ENCODE measurements at places on chromosomes 12 and 14.

DNA sequence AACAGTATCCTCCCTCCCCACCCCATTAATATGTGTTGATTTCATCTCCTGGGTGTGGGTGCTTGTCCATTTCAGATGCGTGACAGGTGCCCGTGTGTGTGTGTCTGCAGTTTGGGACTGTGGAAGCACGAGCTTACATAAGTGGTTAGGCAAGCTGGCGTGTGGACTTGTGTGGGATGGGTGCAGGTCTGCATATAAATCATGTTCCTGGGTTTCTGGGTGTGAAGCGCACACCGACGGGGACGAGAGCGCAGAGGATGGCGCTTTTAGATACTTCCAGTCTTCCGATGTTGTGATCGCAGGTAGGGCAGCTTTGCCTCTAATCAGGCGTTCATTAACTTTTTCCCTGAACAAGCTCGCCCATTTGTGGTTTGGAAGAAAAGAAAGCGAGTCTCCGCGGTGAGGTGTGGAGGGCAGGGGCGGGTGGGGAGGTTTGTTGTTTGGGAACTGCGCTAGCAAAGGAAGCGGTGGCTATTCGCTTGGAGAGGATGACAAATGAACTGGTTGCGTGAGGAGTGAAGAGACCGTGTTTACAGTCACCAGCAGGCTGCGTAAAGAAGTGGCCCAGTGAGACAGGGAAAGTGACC is 865 bp downstream of the RGS6 start:
- no peak for DNase-seq

DNA sequence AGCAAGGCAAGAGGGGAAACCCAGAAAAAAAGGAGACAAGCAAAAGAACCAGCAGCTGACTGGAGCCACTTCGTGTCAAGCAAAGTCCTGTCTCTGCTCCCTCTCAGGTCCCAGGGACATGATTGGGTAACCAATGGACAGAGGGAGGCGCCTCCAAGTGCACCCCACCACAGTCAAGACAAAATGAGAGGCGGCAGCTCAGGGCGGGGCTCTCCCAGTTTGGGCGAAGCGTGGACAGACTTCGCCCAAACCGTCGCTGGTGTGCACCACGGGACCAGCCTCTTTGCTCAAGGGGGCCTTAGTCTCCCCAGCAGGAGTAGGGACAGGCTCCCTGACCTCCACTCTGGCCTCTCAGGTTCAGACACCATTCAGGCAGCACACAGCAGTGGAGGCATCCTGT is 1.5 kb upstream of the BEGAIN start:
- DNase-seq: no peak

DNA sequence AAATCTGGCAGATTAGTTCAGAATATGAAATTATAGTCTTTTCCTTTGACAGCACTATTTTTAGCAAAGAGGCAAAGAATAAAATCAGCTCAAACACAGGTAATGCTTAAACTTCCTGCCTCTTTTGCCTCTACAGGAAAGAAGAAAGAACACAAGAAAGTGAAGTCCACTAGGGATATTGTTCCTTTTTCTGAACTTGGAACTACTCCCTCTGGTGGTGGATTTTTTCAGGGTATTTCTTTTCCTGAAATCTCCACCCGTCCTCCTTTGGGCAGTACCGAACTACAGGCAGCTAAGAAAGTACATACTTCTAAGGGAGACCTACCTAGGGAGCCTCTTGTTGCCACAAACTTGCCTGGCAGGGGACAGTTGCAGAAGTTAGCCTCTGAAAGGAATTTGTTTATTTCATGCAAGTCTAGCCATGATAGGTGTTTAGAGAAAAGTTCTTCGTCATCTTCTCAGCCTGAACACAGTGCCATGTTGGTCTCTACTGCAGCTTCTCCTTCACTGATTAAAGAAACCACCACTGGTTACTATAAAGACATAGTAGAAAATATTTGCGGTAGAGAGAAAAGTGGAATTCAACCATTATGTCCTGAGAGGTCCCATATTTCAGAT is 17.4 kb downstream of the TMPO start:
- DNase-seq: no peak

- no peak for DNase-seq
These were observed 485.5 kb upstream of the FOXG1 start for GRCh38 chr14:28280997-28281598.

- no peak for DNase-seq
These were observed 16.2 kb downstream of the ABHD4 start for GRCh38 chr14:22614240-22614799.

- DNase-seq: no peak
These were observed 140.1 kb downstream of the SYNE2 start for GRCh38 chr14:63992858-63993257.

DNA sequence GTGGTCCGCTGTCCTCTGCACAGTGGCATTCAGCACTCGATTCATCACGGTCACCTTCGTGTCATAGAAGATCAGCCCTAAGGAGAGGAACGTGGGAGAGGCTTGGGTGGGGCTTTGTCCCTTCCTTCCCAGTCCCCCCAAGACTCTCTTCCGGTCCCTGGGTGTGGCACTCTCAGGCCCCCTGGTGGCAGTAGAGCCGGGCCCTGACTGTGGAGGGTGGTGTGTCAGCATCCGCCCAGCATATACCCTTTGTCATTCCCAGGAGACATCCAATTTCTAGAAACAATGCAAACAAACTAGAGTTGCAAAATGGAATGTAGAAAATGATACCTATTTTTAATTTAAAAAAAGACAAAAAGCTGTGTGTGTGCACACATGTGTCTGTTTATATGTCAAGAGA is 45.0 kb downstream of the TRAFD1 start:
- DNase-seq: no peak

GRCh38 chr12:108048686-108049085 is 80.4 kb upstream of the WSCD2 start:
- DNase-seq: no peak

GRCh38 chr12:94516985-94517384 is 57.3 kb upstream of the CEP83 start:
- no peak for DNase-seq

DNA sequence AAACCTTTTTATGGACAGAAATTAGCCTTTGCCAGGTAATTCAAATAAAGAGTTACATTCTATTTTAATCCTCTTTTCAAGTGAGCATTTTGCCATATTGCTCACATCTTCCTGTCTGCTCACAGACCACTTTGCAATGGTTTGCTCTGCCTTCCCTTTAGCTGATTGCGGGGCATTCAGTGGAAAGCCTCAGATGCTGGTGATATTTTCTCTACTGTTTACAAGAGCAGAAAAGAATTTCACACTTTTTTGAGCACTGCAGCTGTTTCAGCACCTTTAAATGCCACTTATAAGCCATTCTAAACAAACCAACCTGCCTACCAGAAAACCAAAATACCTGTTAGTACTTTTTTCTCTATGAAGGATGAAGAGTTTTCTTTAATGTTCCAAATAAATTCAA is 195.7 kb upstream of the LRIG3 start:
- DNase-seq: no peak

Data from NK-92 treated with Interleukin-12 subunit alpha and Interleukin-12 subunit beta, amount 100 ng/mL, for 24 hours (cell line).